Activated CD4-positive, alpha-beta T cell treated with anti-CD3 and anti-CD28 coated beads for 4 hours (primary cell): ENCODE measurements at places on chromosomes 6 and 20.

- DNase-seq: peak; percentile 70
Observed at GRCh38 chr6:3251462-3252314, 7.1 kb upstream of the PSMG4 start.

DNA sequence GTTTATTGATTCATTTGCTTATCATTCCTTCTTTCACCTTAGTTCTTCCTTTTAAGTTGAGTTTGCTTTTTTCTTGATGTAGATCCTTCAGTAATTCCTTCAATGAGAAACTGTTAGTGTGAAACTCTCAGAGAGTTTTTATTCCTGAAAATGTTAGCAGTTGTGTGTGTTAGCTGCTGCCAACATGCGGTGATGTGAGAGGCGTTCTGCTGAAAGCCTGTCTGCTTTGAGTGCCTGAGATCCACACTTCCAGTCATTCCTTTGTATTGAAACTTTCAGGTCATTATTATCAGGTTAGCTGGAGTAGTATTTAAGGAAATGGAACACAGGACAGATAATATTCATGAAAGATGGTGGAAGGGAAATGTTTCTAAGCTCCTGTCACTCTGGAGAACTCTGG is 70.0 kb upstream of the SUPT3H start:
- DNase-seq: no peak

DNA sequence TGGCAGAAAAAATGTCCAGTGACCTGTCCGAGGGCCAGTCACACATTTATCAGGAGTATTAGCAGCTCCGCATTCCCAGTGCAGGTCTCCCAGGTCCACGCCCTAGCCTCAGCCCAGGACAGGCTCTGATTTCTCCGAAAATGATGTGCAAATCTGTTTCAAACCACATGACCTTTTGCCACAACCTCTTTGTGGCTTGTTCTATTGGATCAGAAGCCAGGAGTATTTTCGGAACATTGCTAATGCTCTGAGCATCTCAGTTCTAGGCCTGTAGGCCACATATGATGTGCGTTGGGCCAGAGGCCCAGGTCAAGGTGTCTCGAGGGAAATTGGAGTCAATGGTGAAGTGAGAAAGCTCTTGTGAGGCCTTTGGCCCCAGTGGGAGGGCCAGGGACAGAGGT is 40.4 kb downstream of the SNX5 start:
- DNase-seq: no peak

DNA sequence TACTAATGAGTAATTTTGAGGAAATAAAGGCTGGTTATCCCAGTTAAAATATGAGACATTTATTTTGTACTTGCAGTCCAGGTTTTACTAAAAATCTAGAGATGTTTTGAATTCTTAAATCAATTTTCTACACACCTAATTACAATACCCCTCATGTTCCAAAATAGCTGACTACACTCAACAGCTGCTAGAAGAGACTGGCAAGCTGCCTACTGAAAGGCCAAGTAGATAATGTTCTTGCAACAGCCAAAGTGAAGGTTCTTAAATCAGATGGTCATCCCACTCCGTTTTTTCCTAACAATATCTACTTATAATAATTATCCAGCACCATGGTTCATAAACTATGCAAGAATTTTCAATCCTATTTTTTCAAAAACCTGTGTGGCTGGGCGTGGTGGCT is 69.0 kb downstream of the DTNBP1 start:
- no peak for DNase-seq

DNA sequence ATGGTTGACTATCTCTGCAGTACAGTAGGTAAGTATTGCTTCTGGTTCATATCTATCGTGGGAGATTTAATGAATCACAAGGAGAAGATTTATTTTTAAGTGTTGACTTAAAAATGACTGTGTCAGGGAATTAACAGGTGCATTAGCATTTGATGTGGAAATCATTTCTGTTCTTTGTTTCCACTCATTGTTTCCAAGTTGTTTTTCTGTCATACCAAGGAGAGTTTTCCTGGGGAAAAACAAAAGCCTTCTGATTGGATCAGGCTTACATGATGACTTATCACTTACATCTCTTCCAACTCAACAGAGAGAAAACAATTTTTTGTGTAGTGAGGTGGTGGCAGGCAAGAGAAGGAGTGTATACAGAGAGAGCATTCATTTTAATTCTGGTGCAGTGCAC is 686.4 kb downstream of the HTR1B start:
- no peak for DNase-seq

- DNase-seq: no peak
Observed at GRCh38 chr6:168563656-168564055, 122.7 kb downstream of the SMOC2 start.

DNA sequence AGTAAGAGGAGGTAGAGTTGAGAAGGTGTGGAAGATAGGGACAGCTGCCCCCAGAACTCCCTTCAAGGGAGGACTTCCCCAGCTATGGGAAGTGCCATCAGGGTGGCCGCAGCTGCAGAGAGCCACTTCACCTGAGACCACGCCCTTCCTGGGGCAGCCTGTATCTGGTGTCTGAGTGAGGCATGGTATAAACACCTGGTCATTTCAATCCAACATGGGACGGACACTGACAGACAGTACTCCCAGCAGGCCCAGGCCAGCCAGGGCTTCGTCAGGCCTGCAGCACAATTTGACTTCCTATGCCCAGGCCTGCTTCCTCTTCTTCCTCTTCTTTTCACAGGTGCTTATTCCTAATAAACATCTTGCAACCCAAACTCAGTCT is 4.5 kb downstream of the SOX12 start:
- no peak for DNase-seq

DNA sequence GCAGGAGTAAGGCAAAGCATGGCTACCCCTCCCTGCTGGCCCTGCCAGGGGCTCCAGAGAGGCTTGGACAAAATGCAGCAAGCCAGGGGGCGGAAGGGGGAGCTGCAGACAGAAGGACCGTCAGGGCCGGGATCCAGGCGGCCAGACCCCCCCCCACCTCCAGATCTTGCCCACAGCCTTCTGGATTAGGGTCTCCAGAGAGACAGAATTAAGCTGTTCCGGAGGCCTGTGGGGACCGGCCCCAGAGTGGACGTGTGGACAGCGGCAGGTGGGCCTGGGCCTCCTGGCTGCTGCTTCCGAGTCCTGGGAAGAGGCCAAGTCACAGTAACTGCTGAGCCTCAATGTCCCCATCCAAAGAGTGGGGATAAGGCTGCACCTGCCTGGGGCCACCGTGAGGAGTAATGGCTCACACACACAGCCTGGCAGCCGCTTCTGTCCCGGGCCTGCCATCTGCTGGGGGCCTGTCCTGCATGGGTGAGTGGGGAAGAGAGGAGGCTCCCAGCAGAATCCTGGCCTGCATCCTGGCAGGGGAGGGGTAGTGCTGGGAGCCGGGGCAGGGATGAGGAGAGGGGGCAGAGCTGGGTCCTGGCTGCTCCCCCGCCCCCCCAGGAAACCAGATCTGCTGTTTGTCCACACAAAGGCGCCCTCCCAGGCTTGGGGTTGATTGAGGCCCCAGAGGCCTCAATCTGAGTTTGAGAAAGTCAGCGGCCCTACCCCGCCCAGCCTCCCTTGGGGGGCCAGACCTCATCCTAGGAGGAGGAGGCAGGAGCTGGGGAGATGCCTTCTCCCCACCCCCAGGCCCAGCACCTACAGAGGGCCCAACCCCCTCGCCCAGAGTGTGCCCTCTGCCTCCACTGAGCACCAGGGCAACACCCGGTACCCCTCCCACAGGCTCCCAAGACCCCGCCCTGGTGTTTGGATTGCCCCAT is 3.9 kb downstream of the LAMA5 start:
- no peak for DNase-seq

- DNase-seq: no peak
Observed at GRCh38 chr20:34643928-34644327, 33.0 kb downstream of the PIGU start.

DNA sequence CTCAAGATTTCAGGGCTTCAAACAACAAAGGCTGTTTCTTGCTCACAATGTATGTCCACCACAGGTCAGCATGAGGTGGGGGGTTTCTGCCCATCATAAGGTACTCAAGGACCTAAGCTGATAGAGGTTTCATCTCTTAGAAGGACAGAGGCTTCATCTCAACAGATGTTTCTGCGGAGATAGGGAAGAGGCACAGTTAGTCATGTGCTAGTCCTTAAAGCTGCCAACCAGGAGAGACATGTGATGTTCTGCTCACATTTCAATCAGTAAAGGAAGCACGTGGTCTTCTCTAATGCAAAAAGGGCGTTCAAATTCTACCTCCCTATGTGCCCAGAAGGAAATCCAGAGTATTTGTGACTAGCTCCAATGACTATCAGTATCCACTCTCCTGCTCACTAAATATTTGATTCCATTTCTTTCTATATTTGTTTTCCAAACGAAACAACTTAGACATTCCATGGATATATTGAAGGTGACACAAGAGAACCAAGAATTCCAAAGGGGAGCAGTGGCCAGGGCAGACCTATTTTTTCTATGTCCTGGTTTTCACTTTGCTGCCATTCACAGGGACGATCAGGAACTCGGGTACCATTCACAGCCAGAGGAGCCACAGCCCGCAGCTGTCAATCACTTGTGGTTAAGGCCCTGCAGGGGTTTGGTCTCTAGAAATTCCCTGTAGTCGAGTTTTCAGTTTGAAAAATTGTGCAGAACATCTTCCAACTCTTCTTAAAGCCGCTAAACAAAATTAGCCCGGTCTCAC is 173.2 kb upstream of the FOXA2 start:
- no peak for DNase-seq

- no peak for DNase-seq
Observed at GRCh38 chr20:41174782-41175181, 37.4 kb downstream of the PLCG1 start.

- DNase-seq: no peak
Observed at GRCh38 chr20:50020288-50020687, 37.5 kb downstream of the SNAI1 start.

DNA sequence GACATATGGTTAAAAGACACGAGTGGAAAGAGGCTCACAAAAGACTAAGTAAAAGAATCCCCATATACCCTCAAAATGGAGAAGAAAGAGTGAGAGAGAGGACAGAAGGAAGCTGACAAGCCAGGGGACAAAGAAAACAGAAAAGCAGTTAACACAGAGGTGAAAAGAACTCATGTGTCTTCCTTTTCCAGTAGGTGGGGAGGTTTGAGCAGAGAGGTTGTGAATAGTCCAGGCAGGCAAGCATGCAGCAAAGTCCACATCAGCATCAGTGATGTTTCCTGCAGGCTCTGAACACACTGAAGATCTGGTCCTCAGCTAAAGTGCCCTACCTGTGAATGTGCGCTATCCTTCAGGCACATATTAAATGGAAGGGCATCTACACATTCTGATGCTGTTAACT is 196.5 kb upstream of the IRAK1BP1 start:
- no peak for DNase-seq

DNA sequence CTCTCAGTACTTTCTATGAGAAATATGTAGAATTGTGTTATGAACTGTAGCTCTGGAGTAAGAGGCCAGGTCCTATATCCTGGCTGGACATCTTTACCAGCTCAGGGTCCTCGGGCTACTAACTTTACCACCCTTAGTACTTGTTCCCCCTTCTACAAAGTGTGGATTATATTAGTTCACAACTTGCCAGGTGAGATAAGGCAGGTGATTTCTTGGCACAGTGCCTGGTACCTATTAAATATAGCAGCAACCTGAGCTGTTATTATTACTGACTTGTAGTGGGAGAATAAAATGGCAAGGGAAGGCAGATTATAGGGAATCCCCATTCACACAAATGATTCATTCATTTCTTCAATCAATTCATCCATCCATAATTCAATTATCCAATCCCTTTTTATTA is 150.1 kb downstream of the DOK5 start:
- no peak for DNase-seq

DNA sequence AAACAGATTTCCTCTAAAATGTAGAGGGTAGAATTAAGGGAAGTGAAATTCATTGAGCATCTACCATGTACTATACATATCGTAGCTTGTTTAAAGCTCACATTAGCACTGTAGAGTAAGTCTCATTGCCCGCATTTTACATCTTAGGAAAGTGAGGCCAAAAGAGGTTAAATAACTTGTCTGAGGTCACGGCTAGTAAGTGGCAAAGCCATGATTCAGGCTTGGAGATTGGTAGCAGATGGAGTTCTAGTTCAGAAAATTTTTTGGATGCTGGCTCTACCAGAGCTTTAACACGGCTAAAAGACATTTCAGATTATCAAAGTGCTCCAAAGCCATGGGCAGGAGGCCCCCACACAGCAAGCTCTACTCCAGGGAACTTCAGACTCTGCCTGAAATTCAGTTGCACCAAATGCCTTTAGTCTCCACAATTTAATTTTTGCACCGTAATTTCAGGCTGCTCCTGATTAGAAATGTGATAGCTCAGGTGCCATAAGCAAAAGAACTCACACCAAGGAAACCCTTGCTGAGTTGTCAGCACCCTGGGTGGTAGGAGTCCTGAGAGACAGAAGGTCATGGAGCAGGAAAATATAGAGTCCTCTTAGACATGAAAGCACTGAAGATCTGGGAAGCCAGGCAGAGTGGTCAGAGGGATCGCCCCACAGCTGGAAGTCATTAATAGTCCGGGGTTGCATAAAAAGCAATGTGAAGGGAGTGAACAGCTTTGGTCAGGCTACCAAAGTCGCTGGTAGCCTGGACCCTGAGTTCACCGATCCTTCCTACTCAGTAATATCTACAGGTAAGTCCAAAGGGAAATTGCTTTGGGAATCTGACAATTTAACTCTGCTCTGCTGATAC is 55.2 kb upstream of the ASIP start:
- no peak for DNase-seq

- DNase-seq: no peak
Observed at GRCh38 chr20:20211274-20211987, 156.5 kb upstream of the INSM1 start.

GRCh38 chr6:82624251-82624650 is 260.6 kb downstream of the TPBG start:
- DNase-seq: no peak

DNA sequence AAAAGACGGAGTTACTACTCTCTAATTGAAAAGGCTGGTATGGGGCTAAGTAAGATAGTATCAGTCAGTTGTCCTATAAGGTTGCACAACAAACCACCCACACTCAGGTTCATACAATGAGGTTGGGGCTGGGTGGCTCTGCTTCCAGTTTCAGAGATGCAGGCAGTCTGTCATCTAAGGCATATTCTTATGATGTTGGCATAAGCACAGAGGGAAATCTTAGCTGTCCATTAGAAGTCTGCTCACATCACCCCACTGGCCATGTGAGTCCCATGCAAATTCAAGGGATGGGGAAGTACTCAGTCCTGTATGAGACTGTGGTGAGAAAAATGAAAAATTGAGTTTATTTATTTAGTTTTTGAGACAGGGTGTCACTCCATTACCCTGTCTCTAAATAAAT is 118.6 kb downstream of the LAMP5 start:
- no peak for DNase-seq

GRCh38 chr6:158517581-158517980 is 42.3 kb upstream of the TMEM181 start:
- no peak for DNase-seq

GRCh38 chr6:52519618-52520017 is 57.2 kb downstream of the TRAM2 start:
- DNase-seq: no peak

GRCh38 chr6:79586548-79586947 is 44.6 kb upstream of the SH3BGRL2 start:
- no peak for DNase-seq

DNA sequence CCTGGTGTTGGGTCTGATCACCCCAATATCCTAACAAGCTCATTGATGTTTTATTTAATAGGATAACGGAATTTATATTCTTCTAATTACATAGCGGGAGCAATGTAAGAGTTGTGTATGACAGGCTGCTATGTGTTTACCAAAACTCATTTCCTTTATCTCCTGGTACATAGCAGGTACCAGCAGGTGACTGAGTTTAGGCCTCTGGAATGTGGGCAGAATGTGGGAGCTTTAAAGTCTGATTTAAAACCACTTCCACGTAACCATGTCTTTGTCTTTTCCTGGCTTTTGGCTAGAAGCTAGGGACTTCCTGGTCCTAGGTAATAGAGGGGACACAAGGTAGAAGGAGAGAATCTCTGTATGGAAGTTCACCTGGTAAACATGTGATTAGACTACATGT is 504.6 kb upstream of the SYNCRIP start:
- DNase-seq: no peak
